NCI-H524 treated with DMSO at 0.1 percent for 48 hours (cell line): ENCODE measurements at places on chromosomes 12 and 14.

- no peak for DNase-seq
Observed at GRCh38 chr12:115828168-115828567, 449.3 kb downstream of the MED13L start.

DNA sequence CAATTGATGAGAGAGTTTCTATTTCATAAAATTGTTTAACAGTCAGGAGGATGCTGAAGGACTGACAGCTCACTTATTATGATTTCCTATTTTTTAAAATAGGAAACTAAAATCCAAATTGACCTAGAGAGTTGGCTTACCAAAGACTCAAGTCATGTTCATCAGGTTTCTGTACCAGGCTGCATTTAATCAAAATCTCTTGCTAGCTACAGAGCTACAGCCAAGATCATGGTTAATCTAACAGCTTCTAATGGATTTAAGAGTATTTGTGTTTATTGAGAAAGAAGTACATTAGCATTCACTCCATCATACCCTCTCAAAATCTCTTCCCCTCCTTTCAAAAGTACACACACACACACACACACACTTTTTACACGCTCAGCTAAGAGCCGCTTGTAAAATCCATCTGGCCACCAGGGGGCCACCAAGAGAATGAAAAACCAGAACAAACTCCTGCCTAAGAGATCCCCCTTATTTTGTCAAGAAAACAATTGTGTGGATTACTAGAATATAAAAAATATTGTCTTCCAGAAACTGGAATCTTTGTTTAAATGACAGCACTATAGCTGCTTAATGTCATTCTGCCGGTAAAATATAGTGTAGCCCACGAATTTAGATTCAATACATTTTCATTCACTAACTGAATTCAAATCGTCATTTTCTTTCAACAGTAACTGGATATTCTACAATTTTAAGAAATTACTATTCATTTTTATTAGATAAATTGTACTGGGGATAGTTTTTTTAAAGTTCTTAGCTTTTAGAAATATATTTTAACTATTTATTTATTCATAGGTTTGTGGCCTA, 334.0 kb downstream of the BTG1 start:
- DNase-seq: no peak

GRCh38 chr12:9347328-9348127, 139.3 kb upstream of the PZP start:
- DNase-seq: no peak

- DNase-seq: no peak
Observed at GRCh38 chr14:30756594-30756993, 117.8 kb upstream of the COCH start.

- DNase-seq: no peak
Observed at GRCh38 chr12:22283006-22283506, 51.5 kb downstream of the ST8SIA1 start.

- DNase-seq: peak; percentile 84
Observed at GRCh38 chr12:50620109-50620977, 115.6 kb downstream of the DIP2B start.

GRCh38 chr14:64566651-64567122, 16.9 kb downstream of the PPP1R36 start:
- DNase-seq: no peak

DNA sequence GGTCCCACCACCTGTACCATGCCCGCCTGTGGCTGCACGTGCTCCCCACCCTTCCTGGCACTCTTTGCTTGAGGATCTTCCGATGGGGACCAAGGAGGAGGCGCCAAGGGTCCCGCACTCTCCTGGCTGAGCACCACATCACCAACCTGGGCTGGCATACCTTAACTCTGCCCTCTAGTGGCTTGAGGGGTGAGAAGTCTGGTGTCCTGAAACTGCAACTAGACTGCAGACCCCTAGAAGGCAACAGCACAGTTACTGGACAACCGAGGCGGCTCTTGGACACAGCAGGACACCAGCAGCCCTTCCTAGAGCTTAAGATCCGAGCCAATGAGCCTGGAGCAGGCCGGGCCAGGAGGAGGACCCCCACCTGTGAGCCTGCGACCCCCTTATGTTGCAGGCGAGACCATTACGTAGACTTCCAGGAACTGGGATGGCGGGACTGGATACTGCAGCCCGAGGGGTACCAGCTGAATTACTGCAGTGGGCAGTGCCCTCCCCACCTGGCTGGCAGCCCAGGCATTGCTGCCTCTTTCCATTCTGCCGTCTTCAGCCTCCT, 1.1 kb downstream of the INHBE start:
- DNase-seq: no peak

DNA sequence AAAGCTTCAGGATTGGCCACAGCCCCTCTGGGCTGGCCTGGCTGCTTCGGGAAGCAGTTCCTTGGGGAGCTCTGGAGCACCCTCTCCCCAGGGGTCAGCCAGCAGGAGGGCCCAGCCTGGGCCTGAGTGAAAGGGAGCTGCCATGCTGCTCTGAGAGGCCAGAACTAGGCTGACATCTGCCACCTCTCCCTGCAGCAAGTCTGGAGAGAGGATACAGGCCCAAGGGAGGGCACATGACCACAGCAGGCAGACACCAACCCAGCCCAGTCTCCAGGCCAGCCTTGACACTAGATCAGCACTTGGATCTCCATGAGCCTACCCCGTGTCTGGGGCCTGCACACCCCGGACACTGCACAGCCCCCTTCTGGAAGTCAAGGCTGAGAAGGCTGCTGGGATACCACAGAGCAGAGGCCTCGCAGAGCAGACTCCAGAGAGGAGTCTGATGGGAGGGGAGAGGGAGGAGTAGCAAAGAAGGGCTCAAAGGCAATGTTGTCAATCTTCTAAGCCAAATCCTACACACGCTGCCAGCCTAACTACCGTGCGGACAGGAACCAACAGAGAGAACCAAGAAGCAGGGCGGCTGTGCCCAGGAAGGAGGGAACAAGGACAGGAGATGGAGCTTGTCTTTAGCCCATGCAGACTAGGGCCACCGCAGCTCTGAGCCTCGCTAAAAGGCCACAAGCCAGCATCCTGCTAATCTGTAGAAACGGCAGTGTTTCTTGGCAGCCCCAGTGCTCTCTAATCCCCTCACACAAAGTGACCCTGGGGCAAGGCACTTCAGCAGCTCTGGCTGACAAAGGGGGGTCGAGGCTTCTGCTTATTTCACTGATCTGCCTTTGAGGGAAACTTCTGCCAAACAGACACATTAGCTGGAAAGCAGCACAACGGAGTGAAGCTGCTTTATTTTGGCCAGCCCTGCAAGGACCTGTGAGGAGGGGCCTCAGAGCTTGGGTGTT, 12.9 kb downstream of the COL2A1 start:
- no peak for DNase-seq

DNA sequence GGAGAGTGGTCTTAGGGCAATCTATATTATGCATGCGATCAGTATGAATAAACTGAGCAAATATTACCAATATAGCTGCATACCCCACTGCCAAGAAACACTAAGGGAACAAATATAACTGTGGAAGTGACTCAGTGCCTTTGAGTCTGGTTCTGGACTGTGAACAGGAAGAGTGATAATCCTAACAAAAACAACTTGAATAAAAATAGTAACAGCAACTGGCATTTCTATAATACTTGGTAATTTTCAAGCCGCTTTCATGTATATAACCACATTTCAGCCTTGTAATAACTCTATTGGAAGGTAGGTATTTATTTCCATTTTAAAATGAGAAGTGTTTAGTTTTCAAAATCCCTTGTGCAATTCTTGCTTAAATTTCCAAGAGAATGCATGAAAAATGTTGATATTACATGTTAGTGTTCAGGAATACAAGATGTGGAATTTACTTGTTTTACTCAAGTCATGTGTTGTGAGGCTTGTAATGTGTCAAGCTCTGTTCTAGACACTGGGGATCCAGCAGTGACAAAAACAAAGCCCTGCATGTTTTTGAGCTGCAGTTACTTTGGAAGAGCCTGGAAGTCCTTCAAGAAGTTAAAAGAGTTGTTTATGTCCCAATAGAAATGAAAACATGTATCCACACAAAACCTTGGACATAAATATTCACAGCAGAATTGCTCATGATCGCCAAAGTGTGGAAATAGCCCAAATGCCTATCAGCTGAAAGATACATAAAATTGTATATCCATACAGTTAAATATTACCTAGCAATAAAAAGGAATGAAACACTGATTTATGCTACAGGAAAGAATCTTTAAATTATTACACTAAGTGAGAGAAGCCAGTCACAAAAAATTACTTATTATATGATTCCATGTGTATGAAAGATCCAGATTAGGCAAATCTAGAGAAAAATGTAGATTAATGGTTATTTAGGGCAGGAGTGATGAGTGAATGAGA, 338.1 kb upstream of the TMEM132C start:
- DNase-seq: no peak

- DNase-seq: no peak
Observed at GRCh38 chr12:49201595-49202295, 12.9 kb upstream of the TUBA1A start.

DNA sequence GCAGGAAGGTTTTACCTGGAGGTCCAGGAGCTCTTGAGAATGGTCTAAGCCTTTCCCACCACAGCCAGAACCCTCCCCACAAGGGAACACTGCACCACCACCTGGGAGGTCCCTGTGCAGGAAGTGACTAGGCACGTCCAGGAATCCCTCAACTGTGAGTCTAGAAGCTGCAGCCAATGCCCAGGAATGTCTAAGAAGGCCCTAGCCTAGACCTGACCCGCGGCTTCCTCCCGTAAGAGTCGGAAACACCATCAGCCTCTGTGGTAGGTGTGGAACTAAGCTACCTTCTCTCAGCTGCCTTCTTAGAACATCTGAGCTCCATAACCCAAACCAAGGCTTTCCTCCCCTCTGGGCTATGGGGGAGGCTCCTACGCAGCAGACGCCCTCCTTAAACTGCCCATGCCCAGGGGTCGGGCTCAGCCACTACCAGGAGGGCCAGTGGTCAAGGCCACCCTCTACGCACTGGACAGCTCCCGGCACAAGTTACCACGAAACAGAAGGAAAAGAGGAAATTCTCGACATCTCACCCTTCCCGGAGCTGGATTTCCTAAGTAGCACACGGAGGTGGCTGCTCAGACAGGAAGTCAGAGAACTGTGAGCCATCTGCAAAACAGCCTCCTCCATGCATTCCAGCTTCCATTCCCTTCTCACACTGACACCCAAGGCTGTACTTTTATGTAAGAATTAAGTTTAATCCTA, 25.5 kb downstream of the ZFYVE21 start:
- no peak for DNase-seq

DNA sequence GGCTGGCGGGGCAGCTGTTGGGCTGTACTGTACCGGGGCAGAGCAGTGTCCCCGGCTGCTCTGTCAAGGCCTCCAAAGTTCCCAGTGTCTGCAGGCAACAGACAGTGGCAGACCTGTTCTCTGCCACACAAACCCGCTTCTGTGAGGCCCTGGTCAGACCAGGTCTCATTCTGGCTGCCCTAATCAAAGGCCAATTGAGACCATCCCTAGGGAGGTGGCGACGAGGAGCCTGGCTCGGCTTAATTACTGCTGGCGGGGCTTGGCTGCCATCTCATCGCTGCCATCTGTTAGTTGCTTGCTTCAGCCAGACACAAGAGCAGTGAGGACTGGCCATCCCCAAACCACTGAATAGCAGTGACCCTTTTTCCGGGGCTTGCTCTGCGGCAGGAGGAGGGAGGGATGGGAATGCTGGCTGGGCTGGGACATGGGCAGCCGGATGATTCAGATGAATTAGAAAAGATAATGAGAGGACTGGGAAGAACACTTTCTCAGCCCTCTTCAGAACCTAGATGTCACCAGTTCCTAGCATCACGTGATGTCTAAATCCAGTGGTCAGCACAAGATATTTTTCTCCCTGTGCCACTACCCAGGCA, 24.5 kb downstream of the ERG28 start:
- DNase-seq: peak; percentile 75

DNA sequence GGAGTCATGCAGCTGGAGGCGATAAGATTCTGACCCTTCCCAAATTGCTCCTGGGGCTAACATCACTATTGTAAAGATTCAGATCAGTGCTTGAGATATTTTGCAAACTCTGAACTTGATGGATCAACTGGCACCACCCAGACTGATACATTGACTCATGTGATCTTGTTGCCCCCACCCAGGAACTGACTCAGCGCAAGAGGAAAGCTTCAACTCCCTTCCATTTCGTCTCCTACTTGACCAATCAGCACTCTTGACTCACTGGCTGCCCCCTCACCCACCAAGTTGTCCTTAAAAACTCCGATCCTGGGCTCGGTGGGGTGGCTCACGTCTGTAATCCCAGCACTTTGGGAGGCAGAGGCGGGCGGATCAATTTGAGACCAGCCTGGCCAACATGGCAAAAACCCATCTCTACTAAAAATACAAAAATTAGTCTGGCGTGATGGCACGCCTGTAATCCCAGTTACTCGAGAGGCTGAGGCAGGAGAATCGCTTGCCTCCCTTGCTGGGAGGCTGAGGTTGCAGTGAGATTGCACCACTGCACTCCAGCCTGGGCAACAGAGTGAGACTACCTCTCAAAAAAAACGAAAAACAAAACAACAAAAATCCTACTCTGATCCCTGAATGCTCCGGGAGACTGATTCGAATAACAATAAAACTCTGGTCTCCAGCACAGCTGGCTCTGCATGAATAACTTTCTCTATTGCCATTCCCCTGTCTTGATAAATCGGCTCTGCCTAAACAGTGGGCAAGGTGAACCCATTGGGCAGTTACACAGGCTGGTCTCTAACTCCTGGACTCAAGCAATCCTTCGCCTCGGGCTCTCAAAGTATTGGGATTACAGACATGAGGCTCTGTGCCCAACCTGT, 9.8 kb upstream of the ARF6 start:
- no peak for DNase-seq
